ENCODE measurements at places on chromosomes 11 and 22. TPM values are rescaled to one million over a fixed set of nuclear protein-coding genes. Genes with fewer than 3 reads are reported as not detected.

The RTN4RL2 gene
- total RNA-seq: 0.46 TPM

The ABCG4 gene
- total RNA-seq: 9.0 TPM

The CD6 gene
- 2.3 TPM for total RNA-seq

The KCNQ1OT1 gene
- total RNA-seq: 4.8 TPM

The FLRT1 gene
- total RNA-seq: 12.0 TPM

The IGLL1 gene
- total RNA-seq: not detected

The TRPM5 gene
- under 0.01 TPM for total RNA-seq

The CD3E gene
- not detected for total RNA-seq

The SAA1 gene
- not detected for total RNA-seq

The BIRC3 gene
- total RNA-seq: 4.4 TPM

The FDXACB1 gene
- total RNA-seq: 7.2 TPM

The SF3B2 gene
- 104 TPM for total RNA-seq

The PIH1D2 gene
- 7.2 TPM for total RNA-seq

The MYO7A gene
- 3.5 TPM for total RNA-seq

The OR5T2 gene
- total RNA-seq: not detected

The TSPAN32 gene
- total RNA-seq: 0.69 TPM

The DDX10 gene
- 25.8 TPM for total RNA-seq

The RFPL1 gene
- not detected for total RNA-seq

The TMEM86A gene
- 6.7 TPM for total RNA-seq

The TUBA8 gene
- 16.4 TPM for total RNA-seq

The NLRP14 gene
- 0.92 TPM for total RNA-seq

The GPHA2 gene
- total RNA-seq: not detected

The MRGPRX4 gene
- total RNA-seq: not detected

The ROBO4 gene
- 8.1 TPM for total RNA-seq

The RIBC2 gene
- 2.5 TPM for total RNA-seq

The PLEKHB1 gene
- 29.5 TPM for total RNA-seq

The KDM4E gene
- total RNA-seq: not detected

The PDE3B gene
- 18.7 TPM for total RNA-seq

The AMOTL1 gene
- 39.0 TPM for total RNA-seq

The OR52A1 gene
- total RNA-seq: not detected

The HSPB2 gene
- 0.92 TPM for total RNA-seq

The OR51B2 gene
- total RNA-seq: 0.46 TPM

The C11orf87 gene
- total RNA-seq: 90.7 TPM

The NRIP3 gene
- 49.1 TPM for total RNA-seq

The PRR33 gene
- total RNA-seq: not detected

The MMP1 gene
- not detected for total RNA-seq

The RELT gene
- total RNA-seq: 5.1 TPM

The SLC25A1 gene
- total RNA-seq: 36.7 TPM

The TBX10 gene
- total RNA-seq: not detected

The SERPINH1 gene
- total RNA-seq: 37.4 TPM

The SLC5A4 gene
- 0.46 TPM for total RNA-seq
